Activated CD8-positive, alpha-beta memory T cell treated with anti-CD3 and anti-CD28 coated beads for 4 hours (primary cell): ENCODE measurements at places on chromosomes 3 and 15.

DNA sequence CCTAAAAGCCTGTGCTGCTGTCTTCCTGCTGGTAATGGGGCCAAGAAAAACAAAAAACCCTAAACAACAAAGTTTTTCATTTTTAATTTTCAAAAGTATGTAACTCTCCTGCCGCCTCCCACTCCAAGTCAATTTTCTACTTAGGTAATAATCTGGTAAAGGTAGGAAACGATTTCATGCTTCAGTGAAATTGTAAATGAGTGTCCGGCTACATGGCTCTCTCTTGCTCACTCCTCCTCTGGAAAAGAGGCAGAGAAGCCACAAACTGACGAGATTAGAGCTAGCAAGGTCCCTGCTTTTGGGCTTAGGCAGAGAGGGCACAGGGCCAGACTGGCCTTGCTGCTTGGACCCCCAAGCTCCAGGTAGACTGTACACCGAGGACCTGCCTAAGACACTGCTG is 23.5 kb downstream of the KLHL25 start:
- DNase-seq = no peak

DNA sequence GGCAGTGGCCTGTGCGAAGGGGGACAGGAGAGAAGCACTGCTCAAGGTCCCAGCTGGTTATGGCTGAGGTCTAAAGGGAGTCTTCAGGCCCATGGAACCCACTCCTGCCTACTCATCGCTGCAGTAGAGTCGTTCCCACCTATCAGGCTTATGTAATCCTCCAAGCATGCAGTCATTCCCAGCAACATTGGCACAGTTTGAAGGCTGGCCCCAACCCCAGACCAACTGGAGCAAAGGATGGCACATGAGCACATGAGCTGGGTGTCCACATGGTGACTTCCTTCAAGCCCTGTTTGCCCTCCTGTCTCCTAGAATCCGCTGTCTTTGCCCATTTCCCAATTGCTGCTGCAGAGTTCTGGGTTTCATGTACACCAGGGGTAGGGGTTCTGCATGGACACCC is 60.5 kb upstream of the FGD5 start:
- no peak for DNase-seq

- DNase-seq = no peak
Measured at GRCh38 chr15:100461049-100461448, 67.7 kb downstream of the CERS3 start.

GRCh38 chr15:28914046-28914445 is 28.3 kb downstream of the APBA2 start:
- DNase-seq = no peak

DNA sequence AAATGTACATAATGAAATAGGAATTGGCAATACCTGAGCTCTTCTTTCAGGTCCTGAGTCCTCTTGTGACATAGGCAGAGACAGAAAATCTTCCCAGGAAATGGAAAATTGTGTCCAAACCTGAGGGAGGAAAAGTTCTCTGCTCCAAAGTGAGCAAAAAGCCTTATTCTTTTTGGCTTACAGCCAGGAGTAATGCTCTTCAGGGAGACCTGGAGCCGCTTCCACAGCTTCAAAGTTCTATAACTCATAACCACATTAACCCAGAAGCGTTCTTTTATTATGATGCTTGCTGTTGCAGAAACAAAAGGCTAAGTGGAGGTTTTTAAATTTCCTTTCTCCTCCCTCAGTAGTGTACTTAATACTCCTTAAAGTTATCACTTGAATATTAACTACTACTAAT is 633 bp downstream of the IGSF10 start:
- DNase-seq = no peak

GRCh38 chr3:11641316-11641682 is 2.4 kb downstream of the VGLL4 start:
- no peak for DNase-seq
